NCI-H146 (cell line): ENCODE measurements at places on chromosomes 13 and 19.
A peak's percentile ranks its signal among the peaks of the same experiment; 100 is the strongest.

DNA sequence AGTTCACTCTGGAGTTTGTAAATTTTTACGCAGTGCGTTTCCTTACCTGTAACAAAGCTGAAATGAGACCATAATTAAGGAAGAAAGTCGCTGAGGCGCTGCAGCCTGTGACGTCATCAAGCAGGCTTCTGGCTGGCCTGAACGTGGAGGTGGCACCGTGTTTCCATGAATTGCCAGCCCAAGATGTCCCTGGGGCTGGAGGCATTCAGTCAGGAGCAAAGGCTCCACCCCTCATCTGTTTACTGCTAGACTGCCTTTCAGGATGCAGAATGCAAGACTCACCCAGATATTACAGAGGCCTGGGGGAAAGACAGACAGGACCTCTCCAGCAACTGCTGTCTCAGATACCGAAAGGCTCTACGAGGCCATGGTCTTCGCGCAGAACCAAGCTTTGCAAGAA is 424.6 kb downstream of the TSHZ3 start:
- no peak for DNase-seq

DNA sequence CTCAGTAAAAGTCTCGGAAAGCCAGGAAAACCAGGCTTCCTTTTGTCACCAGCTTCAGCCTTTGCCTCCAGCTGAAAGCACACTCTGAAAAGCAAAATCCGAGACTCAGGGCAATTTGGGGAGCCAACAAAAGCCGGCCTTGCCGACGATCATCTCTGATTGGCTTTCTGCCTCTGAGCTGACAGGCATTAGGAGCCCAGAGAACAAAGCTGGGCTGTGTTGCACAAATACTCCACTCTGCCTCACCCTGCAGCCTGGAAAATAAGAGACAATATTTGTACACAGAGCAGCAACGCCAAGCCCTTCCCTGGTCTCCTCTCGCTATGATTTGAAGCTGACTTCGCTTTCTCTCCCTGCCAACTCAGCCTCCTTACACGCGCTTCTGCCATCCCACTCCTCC is 46.9 kb downstream of the CACNA1A start:
- no peak for DNase-seq

DNA sequence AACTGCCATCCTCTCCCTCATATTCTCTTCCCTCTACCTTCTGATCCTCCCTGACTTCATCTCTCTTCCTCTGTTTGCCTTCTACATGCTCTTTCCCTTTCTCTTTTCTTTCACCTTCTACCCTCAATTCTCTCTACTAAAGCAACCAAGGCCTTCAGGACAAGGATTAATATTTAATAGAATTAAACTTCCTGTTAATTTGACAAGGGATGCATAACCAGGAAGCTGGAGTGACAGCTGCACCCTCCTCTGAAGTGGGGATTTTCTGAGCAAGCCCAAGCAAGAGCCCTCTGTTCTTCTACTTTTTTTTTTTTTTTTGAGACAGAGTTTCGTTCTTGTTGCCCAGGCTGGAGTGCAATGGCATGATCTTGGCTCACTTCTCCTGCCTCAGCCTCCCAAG is 63.4 kb upstream of the MED4 start:
- no peak for DNase-seq

DNA sequence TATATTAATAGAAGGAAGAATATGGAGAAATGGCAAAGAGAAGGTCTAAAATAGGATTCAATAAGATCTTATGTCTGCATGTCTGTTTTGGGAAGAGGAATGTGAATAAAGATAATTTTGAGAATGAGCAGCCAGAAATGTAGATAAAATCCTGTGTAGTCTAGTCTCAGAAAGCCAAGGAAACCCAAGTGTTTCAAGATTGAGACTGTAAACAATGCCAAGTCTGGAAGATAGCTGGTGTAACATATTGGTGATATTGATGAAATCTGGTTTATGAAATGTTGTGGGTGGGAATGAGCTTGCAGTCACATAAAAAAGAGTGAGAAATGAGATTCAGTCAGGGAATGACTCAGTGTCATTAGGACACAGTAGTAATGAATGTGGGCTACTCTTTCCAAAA is 1180.3 kb upstream of the PCDH20 start:
- no peak for DNase-seq

DNA sequence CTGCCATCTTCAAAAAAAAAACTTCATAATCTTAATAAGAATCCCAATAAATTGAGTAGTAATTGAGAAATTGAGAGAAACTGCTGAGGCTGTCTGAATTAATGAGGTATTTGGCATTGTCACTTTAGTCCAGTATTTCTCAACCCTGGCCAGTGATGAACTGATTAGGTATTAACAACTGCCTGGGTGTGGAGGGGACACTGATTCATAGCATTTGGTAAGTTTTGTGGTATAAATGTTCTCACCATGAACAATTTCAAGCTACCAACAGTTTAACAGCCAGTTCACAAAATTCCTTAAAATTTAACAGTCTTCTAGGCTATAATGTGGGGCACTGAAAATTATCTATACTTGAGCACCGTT is 18.3 kb downstream of the GPC6 start:
- DNase-seq = no peak

DNA sequence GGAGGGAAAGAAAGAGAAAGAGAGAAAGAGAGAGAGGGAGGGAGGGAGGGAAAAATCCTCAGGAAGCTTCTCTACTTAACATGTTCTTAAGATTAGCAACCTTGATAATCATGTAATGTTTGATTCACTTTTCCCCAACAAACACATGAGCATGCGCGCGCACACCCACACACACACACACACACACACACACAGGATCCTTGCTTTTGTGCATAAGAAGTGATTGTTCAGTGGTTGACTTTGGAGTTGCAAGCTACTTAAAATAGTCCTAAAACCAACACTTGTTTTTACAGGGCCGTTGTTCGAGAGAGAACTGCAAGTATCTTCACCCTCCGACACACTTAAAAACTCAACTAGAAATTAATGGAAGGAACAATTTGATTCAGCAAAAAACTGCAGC is 100.0 kb upstream of the RAP2A start:
- no peak for DNase-seq

DNA sequence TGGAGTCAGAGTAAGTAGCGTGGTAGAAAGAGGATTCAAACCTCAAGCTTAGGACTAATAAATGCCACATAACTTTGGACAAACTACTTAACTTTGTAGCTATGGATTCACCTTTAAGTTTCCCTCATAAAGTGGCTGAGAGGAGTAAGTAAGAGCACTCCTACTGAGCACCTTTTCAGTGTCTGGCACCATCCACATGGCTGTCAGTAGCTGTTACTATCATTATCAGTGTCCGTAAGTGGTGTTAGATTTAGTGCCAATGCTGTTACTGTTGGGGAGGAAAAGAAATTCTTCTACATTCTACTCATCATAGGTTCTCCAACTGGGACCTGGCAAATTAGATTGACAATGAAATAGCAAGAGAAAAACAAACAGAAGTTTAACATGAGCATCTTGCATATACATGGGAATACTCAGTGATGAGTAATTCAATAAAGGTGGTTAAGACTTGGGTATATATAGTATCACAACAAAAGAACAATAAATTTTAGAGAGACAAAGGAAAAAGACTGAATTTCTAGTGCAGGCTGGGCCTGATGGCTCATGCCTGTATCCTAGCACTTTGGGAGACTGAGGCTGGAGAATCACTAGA is 165.6 kb upstream of the NBEA start:
- DNase-seq = no peak

DNA sequence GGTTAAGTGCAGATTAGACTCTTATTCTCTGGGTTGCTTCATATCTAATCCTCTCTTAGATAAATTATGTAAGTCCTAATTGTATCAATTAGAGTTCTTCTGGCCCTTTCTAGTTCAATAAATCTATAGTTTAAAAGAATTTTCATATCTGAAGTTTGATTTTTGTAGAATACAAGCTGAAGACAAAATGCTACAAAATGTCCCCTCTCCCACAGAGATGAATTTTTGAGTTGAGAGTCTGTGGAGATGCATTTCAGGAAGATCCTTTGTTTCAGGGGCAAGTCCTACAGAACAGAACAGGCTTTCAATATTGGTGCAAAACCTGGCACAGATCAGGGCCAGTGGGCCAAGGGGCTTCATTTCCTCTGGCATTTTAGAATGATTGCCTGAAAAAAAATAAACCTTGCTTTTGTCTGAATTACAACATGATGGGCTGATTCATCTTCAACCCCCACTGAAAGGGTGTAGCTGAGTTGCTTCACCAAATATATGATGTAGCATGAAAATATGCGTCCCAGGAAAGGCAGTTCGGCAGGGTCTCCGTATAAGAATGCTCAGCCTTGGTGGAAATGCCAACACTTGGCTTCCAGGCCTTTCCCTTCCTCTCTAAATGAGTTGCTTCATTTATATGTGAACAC is 6.4 kb upstream of the IPO5 start:
- no peak for DNase-seq

DNA sequence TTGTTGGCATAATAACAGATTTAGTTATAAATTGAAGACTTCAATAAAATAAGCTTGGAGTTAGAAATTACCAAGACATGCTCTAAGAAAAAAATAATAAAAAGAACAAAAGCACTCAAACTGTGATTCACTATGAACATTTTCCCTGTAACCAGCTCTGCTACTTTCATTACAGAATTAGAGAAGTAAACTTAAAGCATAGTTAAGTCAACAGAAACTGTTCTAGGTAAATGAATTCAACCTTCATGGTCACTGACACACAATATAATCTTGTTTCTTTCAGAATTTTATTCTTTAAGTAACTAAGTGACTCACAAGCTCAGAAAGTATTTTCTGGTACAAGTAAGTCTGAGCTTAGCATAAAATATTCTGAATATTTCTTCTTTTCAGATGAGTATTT is 136.3 kb downstream of the KLF5 start:
- no peak for DNase-seq

DNA sequence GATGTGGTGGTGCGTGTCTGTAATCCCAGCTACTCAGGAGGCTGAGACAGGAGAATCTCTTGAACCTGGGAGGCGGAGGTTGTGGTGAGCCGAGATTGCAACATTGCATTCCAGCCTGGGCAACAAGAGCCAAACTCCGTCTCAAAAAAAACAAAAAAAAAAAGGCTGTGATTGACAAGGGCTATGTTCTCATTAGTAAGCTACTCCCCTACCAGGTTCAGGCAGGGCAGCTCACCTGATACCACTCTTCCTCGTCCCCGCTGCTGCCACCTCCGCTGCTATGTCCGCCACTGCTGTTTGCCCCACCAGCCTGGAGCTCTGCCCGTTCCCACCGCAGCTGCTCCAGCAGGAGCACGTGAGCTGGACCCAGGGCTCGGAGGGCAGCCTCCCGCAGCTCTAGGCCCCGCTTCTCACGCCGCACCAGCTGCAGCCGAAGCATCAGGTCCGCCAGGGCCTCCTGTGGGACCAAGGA is 9.4 kb downstream of the USHBP1 start:
- peak; percentile 80 for DNase-seq

DNA sequence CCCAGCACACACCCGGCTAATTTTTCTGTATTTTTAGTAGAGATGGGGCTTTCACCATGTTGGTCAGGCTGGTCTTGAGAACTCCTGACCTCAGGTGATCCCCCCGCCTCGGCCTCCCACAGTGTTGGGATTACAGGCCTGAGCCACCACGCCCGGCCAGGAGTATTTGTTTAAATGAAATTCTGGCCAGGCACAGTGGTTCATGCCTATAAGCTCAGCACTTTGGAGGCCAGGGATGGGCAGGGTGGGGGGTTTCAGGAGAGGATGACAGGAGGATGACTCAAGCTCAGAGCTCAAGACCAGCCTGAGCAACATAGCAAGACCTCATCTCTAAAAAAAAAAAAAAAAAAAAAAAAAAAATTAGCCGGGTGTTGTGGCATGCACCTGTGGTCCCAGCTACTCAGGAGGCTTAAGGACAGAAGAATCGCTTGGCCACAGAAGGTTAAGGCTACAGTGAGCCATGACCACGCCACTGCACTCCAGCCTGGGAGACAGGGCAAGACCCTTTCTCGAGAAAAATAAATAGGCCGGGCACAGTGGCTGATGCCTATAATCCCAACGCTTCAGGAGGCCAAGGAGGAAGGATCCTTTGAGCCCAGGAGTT is 8.2 kb upstream of the DHDH start:
- DNase-seq = no peak

GRCh38 chr13:61777899-61778298 is 362.2 kb upstream of the PCDH20 start:
- no peak for DNase-seq

DNA sequence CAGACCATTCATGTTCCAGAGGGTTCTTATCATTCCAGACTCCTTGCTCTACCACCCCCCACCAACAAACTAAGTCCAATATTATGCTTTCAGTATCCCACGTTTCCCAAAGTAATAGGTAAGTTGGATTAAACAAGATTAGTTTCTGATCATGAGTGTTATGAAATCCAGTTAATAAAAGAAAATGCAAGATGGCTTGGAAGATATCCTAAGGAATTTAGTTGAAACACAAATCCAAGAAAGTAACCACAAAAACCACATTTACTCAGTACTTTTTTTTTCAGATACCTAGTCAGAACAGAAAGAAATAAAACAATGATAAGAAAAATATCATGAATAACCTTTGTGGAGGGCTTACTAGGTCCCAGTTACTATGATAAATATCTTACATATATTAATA is 119.4 kb upstream of the MIR17HG start:
- DNase-seq = no peak

GRCh38 chr13:87356314-87356713 is 314.9 kb upstream of the SLITRK5 start:
- DNase-seq = no peak

DNA sequence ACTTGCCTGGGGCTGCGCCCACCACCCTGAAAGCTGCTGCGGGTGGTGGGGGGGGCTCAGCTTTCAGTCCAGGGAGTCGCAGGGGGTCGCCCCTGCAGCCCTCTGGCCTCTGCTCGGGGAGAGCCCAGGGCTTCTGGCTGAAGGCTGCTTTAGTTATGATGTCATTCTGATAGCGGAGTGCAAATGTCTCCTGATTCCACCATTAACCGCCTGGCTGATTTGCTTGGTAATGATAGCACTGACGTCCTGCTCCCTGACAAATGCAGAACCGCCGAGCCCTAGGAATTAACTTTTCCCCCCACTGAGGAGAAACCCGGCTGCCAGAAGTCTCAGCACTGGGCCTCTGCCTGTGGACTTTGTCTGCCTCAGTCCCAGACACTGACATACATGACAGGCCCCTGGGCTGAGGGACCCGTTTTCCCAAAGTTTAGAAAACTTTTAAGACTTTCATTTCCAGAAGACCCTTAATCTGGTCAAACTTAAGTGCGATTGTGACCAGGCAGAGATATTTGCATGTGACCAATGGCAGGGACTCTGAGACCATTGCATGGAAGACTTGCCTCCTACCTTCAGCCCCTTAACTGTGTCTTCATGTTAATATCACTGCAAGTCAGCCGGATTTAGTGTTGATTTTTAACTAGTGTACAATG is 142.5 kb upstream of the ZNF536 start:
- no peak for DNase-seq

- DNase-seq = no peak
Observed at GRCh38 chr19:45462174-45462573, 5.6 kb upstream of the FOSB start.

GRCh38 chr13:102462570-102462969 is 60.7 kb upstream of the FGF14 start:
- DNase-seq = no peak

- DNase-seq = no peak
Observed at GRCh38 chr13:93982179-93982918, 497.1 kb downstream of the DCT start.
